ENCODE measurements at places on chromosomes 7 and 10.

DNA sequence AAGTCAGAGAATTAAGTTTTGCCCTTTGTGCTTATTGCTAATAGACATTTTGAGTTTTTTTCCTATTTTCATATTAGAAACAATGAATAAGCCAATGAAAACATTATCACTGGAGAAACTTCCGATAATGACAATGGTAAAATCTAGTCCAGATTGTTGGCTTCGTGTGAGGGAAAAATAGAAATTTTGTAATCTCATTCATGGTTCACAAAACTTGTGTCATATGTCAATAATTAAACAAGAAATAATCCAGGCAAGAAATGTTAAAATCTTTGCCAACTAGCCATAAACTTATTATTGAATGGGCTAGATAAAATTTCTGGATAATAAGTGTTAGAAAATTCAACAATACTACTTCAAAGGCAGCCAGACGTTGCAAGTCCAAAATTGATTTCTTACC lies 36.6 kb downstream of the RNLS start:
- DNase-seq, result no peak

DNA sequence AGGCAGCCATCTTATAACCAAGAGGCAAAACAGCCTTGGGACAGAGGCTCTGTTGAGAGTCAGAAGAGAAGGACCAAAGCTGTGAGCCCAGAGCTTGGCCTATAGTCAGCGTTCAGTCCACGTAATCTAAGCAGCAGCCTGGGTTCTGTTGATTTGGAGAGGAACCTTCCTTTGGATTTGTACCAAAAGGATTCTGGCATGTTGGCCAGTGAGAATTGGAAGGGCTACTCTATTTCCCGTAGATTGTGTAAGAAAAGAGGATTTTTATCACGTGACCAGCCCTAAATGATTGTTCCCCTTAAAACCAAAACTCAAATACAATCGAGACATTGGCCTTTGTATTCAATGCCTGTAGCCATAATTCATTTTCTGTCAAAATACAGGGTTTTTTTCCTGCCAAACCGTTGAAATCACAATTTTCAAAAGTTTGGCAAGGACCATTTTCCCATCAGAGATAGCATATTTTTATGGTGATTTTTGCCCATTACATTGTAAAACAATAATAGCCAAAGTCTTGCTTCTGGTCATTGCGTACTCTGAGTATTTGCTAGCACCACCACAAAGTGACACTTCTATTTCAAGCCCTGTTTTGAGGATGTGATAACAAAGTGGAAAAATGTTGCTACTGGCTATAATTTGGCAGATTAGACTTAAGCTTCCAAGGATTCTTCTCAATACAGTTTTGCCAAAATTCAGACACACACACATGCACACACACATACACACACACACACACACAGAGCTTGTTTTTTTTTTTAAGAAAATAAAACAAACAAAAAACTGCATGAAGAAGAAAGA lies 23.1 kb upstream of the BMPER start:
- DNase-seq, result no peak

- no peak for DNase-seq
These were observed 131.3 kb upstream of the NOBOX start for GRCh38 chr7:144534655-144535395.

- DNase-seq, result no peak
These were observed 80.3 kb downstream of the RAMP3 start for GRCh38 chr7:45237788-45238461.

GRCh38 chr7:79319369-79319768 lies 134.1 kb downstream of the MAGI2 start:
- peak; percentile 27 for DNase-seq
